ENCODE measurements at places on chromosomes 6 and 20.

GRCh38 chr20:31676609-31676989 is 38.9 kb downstream of the COX4I2 start:
- no peak for DNase-seq

DNA sequence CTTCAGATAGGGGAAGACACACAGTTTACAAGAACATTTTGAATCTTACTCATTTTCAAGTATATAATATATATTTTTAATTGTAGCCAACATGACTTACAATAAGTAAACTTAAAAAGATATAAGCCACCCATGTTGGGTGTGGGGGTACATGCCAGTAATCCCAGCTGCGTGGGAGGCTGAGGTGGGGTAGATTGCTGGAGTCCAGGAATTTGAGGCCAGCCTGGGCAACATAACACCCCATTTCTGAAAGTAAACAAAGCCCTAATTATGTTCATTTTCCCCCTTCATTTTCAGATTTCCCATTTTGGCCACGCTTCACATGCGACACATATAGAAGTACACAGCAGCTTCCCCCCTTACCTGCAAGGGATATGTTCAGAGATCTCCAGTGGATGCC is 30.5 kb downstream of the SERPINB6 start:
- DNase-seq: no peak

DNA sequence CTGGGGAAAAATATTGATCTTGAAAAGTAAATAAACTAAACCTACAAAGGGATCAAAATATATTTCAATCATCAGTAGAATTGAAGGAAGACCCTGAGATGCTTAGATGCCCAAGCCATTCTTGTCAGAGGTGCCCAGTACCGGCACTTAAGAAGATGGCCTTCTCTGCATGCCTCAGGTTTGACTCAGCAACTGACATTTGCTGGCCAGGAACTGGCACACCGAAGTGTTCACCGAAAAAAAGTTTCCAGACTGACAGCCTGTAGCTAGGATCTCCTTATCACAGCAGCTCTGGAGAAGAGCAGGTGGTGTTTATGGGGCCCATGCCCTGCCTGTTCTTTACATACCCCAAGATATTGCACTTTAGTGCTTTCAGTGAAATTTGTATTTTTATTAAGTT is 203.2 kb downstream of the MOXD1 start:
- no peak for DNase-seq

DNA sequence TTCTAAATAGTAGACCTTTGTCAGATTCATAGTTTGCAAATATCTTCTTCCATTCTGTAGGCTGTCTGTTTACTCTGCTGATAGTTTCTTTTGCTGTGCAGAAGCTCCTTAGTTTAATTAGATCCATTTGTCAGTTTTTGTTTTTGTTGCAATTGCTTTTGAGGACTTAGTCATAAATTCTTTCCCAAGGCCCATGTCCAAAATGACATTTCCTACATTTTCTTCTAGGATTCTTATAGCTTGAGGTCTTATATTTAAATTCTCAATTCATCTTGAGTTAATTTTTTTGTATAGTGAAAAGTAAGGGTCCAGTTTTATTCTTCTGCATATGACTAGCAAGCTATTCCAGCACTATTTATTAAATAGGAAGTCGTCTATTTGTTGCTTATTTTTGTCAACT is 287.0 kb downstream of the PACRG start:
- DNase-seq: no peak
